ENCODE measurements at places on chromosomes 12 and 14.

GRCh38 chr12:69161829-69162228 is 77.5 kb upstream of the CPSF6 start:
- DNase-seq: peak; percentile 60

DNA sequence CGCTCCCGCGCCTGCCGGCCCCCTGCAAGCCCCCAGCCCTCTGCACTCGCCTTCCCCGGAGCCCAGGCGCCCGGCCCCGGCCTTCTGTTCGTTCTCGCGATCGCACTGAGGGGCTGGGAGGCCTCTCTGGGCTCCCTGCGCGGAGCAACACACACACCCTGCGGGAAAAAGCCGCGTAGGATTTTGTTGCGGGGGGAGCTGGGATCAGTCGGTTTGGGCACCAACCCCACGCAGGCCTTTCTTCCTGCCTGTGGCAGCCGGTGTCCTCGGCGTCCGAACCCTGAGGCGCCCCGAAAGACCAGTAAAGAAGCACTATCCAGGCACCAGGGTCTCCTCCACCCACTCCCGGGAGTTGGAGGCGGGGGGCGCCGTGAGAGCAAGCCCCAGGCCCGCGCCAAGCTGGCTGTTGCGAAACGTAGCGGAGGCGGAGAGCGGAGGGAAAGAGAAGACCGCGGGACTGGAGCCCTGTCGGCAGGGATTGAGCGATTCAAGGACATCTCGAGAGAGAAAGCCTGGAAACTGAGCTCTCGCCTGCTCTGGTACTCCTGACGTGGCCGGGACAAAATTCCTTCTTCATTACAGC is 1.9 kb upstream of the HOXC5 start:
- DNase-seq: no peak

GRCh38 chr14:71625891-71626701 is 306.1 kb upstream of the RGS6 start:
- DNase-seq: no peak

DNA sequence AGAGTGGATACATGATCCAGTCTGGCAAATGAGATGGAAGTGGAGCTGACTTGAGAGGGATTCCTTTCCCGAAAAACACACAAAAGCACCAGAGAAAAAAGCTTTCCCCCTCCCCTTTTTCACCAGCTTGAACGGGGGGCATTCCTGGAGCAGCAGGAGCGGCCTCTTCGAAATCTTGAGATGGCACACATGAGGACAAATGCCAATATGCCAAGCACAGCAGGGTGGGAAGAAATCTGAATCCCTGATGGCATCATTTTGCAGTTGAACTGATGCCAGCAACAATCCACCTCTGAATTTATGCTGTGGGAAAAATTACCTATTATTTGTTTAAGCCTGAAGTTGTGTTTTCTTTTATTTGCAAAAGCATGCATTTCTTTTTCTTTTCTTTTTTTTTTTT is 29.7 kb upstream of the BICD1 start:
- DNase-seq: no peak

GRCh38 chr12:92046557-92047392 is 98.9 kb downstream of the BTG1 start:
- peak; percentile 27 for DNase-seq

DNA sequence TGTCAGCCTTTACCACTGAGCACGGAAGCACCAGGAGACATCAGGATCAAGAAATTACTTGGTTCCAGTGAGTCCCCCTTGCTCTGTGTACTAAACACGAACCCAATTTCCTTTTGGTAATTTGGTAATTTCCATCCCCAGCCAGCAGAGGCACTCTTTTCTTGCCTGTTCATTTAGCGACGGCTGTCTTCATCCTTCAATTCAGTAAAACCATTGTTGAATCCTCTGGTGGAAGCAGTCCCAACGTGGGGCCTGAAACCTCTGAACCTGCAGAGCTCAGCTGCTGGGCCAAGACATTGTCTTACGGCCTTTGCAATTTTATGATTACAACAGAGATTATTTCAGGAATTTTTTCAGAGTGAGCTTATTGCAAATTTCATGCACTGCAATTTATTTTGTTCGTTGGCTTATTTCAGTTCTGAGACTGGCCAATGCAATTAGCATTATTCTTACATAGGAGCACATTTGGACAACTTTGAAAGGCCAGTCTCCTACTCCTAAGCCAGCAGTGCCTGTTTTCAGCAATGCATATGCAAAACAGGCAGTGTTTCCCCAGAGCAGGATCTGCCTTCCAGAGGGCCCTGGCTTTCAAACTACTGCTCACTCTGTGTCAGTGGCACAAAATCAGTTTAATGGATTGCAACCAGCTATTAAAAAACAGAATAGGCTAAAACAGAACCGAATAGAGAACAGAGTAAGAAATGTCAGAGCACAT is 372.9 kb upstream of the TMEM132C start:
- no peak for DNase-seq

GRCh38 chr12:124636138-124636978 is 68.9 kb upstream of the NCOR2 start:
- no peak for DNase-seq

GRCh38 chr14:22622255-22622654 is 21.9 kb downstream of the OR6J1 start:
- DNase-seq: no peak

DNA sequence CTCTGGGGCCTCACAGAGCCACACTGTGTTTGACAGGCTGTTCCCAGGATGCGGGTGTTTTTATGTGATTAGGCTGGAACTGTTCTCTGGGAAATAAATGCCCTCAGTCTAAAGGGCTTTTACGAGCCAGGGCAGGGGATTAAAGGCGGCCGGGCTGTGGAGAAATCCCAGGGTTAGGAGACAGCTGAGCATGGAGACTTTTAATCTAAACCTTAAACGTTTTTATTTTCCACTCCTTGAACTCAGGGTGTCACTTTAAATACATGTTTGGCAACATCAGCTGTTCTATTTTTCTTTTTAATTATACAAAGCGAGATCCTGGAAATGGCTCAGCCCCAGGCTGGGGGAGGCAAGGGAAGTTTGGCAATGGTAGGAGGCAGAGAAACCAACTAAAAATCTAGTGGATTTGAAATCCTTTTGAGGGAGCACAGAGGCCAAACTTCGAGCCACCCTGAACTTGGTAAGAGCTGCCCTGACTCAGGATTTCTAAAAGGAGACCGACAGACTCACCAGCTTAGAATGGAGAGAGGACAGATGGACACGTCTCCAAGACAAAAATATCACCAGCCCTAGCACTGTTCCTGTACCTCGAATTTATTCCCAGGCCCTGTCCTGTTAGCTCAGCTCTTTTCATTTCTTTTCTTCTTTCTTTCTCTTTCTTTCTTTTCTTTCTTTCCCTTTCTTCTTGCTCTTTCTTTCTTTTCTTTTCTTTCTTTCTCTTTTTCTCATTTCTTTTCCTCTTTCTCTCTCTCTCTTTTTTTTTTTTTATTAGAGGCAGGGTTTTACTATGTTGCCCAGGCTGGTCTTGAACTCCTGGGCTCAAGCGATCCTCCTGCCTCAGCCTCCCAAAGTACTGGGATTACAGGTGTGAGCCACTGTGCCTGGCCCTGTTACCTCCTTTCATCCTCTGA is 15.8 kb upstream of the ORAI1 start:
- no peak for DNase-seq

DNA sequence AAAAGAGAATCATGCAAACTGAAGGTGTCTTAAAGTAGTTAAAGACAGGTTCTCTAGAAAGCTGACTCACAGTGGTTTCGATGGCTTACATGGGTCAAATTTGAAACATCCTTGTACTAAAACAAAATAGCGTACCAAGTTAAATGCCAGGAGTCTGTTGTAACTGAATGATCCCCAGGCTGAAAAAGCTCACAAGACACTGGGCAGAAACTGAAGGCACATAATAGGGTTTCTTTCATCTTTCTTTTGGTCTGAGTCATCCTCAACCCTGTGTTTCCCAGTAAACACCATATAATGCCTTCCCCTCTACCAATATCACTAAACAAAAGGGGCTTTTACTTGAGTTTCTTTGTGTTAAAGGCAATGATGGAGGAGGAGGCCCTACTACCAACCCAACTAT is 12.8 kb downstream of the ZFYVE1 start:
- no peak for DNase-seq

DNA sequence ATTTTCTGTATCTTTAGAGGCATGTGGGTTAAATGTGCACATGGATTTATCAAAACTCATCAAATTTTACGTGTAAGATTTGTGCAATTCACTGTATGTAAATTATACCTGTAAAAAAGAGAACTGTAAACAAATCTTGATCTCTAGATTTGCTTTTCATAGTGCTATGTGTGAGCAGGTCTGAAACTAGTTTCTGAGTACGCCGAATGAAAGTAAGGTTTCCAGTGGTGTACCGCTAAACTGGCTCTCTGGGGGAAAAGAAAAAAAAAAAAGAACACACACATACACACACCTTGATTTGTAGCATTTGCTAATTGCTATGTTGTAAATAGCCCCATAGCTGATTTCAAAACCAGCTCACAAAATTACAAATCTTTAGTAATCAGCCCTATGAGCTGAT is 8.6 kb upstream of the SLC41A2 start:
- DNase-seq: no peak

- DNase-seq: no peak
These were observed 46.7 kb downstream of the EML5 start for GRCh38 chr14:88746052-88746451.

- DNase-seq: no peak
These were observed 47.2 kb downstream of the FGD4 start for GRCh38 chr12:32446316-32447119.

- DNase-seq: peak; percentile 91
These were observed 113.2 kb downstream of the RBM19 start for GRCh38 chr12:113852695-113853490.

DNA sequence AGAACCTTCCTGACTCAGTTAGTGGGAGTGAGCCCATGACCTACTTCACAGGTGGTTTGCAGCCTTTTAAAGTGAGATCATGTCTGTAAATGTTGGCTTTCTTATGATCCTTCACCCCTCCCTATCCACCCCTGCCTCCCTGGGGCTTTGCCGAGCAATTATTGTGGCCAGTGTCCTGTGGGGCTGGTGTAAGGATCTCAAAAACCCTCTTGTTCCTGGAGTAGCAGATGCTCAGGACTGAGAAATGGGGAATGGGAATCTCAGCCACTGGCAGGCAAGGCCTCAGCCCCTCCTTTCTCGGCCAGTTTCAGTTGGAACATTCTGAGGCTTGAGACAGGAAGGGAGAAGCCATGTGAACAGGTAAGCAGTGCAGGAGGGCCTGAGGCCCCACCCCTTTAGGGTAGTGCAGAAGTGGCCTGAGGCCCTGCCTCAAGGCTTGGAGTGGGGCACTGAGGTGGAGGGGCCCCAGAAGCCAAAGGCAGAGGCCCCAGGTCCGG is 53.8 kb downstream of the PLEKHG3 start:
- peak; percentile 24 for DNase-seq

- DNase-seq: no peak
These were observed 17.4 kb downstream of the TEAD4 start for GRCh38 chr12:2976581-2976996.

- no peak for DNase-seq
These were observed 2.6 kb upstream of the BHLHE41 start for GRCh38 chr12:26127404-26127803.

DNA sequence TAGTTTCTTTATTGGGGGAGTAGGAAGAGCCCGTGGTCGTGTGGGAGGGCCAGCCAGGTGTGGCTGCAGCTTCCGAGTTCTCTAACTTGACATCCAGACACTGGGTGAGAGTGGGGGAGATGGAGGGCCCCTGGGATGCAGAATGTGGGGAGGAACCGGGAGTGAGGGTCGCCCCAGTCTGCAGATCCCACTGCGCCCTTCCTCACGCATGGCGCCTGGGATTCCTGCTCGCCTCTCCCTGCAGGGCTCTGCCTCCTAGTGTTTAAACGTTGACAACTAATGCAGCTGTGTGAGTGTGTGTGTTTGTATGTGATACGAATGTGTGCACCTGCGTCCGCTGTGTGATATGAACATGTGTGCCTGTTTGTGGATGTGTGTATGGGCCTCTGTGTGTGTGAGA is 34.6 kb downstream of the FZD10 start:
- no peak for DNase-seq

DNA sequence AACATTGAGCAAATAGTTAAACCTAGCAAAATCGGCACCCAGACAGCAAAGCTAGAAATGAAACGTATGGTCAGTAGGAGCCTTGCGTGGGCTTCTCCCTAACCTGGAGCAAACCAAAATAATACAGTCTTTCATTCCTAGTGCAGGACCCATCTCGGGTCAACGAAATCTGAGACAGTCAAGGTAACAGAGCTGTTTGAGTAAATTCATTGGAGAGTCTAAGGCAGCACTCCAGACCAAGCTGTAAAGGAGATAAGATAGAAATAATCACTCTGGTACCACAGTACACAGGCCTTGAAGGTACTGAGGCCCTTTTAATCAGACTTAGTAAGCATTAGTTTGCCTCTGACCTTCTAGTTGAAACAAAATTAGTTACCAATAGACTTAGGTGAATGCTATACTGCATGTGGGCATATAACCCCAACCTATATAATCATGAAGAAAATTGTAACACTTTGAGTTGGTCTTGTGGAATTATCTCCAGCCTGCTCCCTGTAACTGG is 54.4 kb upstream of the BICD1 start:
- no peak for DNase-seq

DNA sequence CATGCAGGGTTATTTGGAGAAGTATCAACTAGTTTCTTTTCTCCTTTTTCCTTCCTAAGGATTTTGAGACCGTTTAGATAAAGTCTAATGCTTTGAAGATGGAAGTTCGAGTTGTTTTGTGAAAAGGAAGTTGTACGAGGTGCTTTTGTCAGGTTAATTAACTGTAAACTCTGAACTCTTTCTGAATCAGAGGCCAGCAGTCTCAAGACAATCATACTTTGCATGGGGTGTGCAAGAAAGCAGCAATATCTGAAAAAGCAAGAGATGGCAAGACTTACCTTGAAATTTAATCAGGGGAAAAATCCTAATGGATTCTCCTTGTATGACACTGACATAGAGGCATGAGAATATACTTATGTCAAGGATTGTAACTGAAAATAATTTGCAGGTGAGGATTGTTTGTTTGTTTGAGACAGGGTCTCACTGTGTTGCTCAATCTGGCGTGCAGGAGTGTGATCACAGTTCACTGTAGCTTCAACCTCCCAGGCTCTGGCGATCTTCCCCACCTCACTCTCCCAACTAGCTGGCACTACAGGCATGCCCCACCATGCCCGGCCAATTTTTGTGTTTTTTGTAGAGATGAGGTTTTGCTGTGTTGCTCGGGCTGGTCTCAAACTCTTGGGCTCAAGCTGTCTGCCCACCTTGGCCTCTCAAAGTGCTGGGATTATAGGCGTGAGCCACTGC is 170.2 kb upstream of the HMGA2 start:
- DNase-seq: no peak

Data from NCI-H1417 (cell line).